NCI-H2081 (cell line): ENCODE measurements at places on chromosomes 3 and 15.
A peak's percentile ranks its signal among the peaks of the same experiment; 100 is the strongest.

GRCh38 chr3:129592381-129593131 lies 13.9 kb downstream of the PLXND1 start:
- DNase-seq = no peak

- no peak for DNase-seq
These were observed 24.2 kb upstream of the SLC4A7 start for GRCh38 chr3:27508424-27508823.

GRCh38 chr3:82030916-82031315 lies 269.5 kb upstream of the GBE1 start:
- no peak for DNase-seq

DNA sequence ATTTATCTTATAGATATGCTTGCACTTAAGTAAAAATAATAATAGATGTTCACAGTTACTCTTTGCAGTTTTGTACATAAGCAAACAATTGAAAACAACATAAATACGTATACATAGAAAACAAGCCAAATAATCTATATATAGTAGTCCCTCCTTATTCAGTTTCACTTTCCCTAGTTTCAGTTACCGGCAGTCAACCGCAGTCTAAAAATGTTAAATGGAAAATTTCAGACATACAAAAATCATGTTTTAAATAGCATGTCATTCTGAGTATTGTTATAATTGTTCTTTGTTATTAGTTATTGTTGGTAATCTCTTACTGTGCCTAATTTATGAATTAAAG lies 262.0 kb downstream of the CGGBP1 start:
- DNase-seq = no peak

- peak; percentile 75 for DNase-seq
These were observed 88.7 kb downstream of the GABRG3 start for GRCh38 chr15:27059610-27060202.

GRCh38 chr3:95459706-95460105 lies 1354.7 kb upstream of the EPHA6 start:
- DNase-seq = no peak

DNA sequence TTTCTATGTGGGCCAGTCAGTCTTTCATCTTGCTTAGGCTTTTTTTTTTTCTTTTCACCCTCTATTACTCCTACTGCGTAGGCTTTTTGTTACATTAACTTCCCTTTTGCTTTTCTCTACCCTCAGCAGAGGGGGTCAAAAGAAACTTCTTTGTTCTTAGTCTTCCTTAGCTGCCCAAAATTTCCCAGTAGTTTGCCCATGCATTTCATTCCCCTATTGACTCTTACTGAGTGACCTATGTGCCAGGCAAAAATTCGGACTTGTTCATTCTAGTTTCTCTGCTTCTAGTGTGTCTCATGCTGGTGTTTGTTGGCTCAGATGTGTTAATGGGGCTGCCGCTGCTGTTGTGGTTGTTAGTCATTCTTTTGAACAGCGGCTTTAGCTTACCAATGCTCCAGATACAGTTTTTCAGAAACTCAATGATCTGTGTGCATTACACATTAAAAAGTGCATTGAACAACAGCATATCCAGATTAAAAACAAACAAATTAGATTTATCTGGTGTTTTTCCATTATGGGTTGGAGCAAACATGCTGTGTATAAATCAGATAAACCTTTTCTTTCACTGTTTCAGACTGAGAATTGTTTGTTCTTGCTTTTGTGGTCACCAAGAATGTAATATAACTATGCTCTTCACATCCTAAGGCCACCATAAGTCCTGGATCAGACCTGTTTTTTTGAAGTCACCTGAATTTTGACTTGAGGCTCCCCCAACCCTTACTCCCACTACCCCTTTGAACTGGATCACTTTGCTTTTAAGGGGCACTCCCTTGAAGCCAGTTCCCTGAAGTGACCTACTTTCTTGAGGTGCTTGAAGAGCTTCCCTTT lies 43.1 kb downstream of the PDE8A start:
- DNase-seq = no peak

DNA sequence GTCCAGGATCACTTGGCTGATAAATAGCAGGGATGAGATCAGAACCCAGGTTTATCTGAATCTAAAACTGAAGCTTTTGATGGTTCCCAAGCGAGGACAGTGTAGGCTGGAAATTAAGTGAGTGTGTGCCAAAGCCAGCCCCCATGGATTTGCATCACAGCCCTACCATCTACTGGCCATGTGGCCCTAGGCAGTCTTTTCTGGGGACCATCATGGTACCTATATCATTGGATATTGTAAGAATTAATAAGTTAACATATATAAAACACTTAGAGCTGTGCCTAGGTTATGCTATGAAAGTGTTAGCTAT lies 32.8 kb upstream of the SSR3 start:
- no peak for DNase-seq

DNA sequence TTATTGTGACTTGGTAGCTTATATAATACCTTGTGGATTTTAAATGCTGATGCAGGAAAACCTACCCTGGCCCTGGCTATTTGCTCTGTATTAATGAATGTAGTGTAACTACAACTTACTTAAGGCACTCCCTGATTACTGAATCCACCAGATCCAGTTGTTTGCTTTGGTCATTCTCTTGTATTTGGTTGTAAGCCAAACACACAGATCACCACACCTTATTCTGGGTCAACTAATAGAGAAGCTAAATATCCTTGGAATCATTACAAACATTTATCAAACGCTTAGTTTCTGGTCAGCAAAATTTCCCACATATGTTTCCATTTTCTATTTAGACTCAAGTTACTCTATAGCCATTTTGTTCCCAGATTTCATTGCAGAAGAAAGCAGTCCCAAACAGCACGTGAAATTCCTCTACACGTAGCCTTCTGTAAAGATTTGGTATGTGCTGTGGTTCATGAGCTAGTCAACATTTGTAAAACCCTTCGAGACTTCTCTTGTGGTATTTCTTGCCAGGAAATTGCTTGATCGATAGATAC lies 322.6 kb downstream of the MEX3B start:
- DNase-seq = no peak

DNA sequence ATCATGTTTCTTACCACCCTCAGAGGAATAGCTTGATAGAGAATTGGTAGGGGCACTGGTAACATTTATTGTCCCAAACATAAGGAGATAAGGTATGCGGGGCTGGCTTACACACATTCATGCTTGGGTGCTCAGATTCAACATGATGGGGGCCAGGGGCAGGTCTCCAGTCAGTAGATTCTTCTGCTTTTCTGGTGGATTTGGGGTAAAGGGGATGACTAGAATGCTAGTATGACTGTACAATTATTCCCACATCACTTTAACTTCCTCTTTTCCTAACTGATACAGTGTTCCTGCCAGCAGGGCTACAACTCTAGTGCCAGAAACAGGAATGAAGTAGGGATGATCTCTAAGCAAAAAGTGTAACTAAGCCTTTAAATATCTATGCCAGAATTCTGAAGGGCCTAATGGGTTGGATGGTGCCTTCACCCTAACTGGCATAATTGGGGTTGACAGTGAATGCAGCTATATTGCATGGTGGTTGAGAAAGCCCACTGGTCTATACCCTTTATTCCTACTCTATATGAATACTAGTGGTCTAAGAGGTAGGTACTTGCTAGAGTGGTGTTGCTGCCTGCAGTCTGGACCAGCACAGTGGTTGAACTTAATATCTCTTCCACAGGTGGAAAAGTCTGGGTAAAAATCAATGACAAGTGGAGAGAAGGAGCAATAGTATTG lies 117.4 kb downstream of the IL12A start:
- no peak for DNase-seq

- no peak for DNase-seq
These were observed 5.2 kb upstream of the TRPM1 start for GRCh38 chr15:31106495-31107300.

GRCh38 chr15:58694641-58695398 lies 54.7 kb downstream of the ADAM10 start:
- no peak for DNase-seq

DNA sequence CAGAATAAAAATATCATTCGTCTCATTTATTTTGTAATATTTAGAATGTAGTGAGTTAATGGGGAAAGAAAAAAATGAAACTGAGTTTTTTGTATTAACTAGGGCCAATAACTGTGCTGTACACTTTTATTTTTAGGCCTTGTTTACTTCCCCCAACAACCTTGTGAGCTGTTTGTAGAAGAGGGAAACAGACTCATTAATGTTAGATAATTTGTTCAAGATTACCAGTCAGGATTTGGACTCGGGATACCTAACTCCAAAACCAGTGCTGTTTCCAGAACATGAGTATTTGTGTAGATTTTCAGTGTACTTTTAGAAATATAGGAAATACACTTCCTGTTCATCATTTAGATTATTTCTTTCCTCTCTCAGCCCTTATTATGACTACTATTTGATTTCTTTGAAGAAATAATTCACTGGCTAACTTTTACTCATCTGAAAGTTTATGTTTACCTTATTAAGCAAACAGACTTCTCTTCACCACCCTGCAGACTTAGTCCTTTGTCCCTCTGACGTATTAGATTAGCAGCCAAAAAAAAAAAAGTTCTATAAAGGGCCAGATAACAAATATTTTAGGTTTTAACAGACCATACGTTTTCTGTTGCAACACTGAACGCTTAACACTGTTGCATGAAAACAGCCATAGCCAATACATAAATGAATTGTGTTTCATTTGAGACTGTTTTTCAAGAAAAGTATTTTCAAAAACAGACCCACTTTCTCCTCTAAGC lies 192.5 kb upstream of the CGNL1 start:
- no peak for DNase-seq

DNA sequence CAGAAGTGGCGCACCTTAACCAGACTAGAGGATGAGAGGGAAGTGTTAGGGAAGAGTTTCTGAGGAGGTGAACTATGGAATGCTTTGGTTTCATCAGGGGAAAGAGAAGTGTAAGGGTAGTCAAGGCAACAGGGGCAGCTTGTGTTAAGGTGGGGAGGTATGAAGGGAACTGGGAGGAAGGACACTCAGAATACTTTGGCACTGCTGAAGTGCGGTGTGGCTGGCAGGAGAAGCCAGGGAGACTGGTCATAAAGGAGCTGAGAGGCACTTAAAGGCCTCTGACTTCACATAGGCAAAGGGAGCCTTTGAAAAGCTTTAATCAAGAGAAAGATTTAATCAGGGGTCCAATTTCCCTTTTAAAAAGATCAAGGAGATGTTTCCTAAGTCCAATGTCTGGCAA lies 129.0 kb downstream of the ERC2 start:
- no peak for DNase-seq

DNA sequence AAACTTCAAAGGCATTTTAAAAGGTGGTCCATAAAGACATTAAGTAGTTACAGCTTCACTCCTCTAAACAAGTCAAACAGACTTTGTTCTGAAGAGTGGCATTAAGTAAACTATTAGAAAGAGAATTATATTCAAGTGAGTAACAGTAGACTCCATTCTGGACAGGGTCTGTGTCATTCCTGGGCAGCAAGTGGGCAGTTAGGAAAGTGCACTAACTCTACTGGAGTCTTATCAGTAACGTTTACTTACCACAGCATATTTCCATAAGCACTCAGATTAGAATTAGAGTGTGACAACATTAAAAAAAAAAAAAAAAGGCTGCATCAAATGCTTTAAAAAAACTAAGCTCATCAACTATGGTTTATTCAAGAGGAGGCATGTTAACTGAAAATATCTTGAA lies 10.6 kb downstream of the UBR1 start:
- DNase-seq = no peak

DNA sequence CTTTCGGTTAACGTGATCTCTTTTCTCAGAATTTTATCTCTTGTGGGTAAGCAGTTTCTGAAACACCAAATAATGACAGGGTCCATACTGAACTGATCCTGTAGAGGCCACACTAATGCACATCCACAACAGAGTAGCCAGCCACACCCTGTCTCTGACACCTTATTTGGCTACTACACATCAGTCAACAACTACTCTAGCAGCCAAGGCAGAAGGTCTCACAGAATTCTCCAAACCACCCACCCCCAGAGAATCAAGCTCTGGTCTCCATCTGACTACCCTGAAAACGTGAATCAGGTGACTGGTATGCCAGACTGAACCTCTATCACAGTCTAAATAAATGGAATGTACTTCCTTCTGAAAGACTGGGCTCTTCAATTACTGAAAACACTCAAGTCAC lies 38.0 kb downstream of the EDC3 start:
- no peak for DNase-seq

DNA sequence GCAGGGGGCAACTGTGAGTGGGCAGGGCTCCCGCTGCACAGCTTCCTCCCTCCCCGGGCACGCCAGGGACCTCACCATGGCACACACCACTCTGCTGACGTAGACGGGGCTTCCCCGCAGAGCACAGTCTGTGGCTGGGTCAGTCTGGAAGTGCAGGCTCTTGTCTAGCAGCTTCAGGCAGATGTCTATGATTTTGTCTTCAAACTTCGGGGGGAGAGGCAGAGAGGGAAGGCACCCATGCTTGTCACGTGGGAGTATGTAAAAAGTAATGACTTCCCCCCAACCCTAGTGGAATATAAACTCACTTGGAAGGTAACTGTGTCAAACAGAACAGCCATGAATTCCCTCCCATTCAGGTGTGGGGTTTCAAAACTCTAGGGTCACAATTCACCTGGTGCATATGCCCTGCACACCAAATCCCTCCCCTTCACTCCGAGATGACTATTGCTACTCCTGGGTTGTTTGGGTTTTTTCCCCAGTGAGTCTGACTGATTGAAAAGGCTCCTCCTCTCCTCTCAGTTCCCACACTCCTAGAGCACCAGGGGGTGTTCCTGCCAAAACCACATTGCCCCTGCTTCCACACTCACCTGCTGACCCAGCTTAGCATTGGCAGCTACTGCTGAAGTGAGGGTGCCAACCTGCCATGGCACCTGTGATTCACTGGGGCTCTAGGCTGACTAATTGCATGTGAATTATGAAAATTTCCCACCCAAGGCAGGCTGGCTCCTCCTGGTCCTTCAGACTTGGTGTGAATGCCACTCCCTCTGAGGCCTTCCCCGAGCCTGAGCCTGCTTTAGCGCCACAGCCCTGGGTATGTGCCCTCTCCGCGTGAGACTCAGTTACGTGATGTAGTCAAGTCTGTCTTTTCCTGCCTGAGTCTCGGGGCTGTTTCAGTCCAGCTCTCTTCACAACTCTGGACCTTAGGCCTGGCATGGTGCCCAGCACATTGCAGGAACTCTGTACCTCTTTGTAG lies 13.0 kb downstream of the TGM5 start:
- DNase-seq = no peak

GRCh38 chr15:55990998-55991397 lies 2.4 kb downstream of the NEDD4 start:
- no peak for DNase-seq

DNA sequence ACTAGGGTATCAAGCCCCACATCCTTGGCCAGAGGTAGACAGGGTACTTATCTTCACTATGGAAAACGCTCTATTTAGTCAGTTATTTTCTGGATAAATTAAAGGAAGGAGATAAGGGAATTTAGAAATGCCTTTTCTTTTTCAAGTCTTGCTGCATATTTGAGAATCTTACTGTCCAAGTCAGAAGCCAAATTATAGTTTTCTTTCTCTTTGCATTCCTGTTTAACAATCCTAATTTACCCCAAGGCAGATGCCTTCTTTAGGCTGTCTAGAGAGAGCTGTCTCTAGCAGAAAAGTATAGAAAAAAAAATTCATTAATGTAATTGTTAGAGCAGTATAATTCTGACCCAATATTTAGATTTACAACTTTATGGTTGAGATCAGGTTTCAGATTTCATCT lies 64.4 kb upstream of the TBC1D5 start:
- no peak for DNase-seq

GRCh38 chr3:148970271-148970670 lies 21.1 kb upstream of the GYG1 start:
- DNase-seq = no peak

GRCh38 chr3:10683106-10683505 lies 132.9 kb upstream of the SLC6A11 start:
- no peak for DNase-seq
